Fibroblast of skin of right quadriceps (primary cell): ENCODE measurements at places on chromosomes 1 and 21.
A peak's percentile ranks its signal among the peaks of the same experiment; 100 is the strongest.

DNA sequence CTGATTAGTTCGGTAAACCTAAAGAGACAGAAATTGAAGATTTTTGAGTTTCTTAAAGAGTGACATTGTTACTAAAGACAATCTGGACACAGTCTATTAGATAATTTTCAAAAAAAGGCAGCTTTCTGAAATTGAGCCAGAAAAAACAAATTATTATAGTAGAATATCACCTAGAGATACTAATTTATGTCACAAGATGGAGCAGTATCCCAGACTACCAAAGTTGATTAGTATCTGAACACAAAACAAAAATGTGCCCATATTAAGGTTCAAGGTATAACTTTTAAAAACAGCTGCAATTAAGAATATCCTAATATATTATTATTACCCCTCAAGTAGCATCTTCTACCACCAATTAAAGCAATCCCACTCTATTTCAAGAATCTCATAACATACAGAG, 40.5 kb upstream of the SYT2 start:
- DNase-seq, result no peak

DNA sequence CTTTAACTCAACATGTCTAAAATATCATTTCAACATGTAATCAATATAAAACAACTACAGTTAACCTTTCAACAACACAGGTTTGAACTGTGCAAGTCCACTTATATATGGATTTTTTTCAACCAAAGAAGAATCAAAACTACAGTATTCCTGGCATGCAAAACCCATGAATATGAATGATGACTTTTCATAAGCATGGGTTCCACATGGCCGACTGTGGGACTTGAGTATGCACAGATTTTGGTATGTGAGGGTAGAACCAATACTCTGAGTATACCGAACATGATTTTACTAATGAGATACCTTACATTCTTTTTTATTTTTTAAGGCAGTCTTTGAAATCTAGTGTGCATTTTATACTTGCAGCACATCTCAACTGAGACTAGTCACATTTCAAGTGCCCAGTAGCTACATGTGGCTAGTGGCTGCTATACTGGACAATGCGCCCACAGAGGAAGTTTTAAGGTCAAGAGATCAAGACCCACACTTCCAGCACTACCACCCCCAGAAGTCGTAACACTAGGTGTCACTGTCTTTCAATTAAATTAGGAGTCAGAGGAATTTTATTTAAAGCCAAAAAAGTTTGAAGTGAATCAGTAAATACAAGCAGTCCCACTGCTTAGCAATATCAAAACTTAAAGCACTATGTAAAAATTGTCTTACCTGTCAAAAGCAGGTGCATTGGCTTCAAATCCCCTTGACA, 40.0 kb downstream of the SYNJ1 start:
- no peak for DNase-seq

DNA sequence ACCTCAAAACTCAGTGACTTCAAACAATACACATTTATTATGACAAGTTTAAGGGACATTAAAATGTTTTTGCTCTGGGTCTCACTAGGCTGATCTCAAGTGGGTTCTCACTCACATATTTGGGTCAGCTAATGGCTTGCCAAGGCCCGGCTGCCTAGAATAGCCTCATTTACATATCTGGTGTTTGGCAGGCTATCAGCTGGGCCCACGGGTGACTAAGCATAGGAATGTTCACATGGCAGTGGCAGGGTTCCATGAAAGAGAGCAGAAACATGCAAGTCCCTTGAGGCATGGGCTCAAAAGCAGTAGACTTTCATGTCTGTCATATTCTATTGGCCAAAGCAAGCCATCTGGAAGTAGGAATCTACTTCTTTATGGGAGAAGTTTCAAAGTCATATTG, 492.6 kb downstream of the KCNT2 start:
- DNase-seq, result peak; percentile 73

DNA sequence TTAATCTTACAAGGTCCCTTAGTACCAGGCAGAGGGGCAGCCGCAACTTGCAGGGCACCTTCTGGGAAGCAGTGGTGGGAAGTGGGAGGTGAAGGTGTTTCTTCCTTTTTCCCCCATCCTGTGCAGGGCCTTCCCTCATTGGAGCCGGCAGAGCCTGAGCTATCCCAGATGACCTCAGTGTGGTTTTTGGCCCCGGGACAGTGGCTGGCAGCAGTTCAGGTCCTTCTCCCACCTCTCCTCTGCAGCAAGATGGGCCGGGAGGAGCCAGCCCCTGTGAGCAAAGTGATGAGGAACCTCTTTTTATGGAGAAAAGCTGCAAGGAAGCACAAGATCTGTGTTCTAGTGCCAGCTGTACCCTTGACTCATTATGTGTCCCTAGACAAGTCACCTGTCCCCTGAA, 6.8 kb downstream of the PFKFB2 start:
- DNase-seq, result no peak

DNA sequence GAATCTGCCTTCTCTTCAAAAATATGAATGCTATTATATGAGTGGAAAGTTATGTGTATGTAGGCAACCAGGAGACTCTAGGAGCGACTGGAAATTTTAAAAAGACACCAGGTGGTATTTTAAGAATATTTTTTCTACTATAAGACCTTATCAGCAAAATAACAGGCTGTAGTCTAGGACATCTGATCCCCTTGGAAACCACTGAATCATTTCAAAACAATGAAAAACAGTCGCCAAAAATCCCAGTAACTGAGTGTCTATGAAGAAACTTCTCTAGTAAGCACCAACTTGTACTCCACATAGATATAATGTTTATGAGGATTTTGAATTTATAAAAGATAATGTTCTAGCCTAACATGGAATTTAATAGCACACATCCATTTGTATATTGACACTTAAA, 358.5 kb downstream of the GPATCH2 start:
- DNase-seq, result peak; percentile 62

- peak; percentile 33 for DNase-seq
Observed at GRCh38 chr21:45975020-45975666, 6.4 kb upstream of the COL6A1 start.
